ENCODE measurements at places on chromosomes 7 and 10.

DNA sequence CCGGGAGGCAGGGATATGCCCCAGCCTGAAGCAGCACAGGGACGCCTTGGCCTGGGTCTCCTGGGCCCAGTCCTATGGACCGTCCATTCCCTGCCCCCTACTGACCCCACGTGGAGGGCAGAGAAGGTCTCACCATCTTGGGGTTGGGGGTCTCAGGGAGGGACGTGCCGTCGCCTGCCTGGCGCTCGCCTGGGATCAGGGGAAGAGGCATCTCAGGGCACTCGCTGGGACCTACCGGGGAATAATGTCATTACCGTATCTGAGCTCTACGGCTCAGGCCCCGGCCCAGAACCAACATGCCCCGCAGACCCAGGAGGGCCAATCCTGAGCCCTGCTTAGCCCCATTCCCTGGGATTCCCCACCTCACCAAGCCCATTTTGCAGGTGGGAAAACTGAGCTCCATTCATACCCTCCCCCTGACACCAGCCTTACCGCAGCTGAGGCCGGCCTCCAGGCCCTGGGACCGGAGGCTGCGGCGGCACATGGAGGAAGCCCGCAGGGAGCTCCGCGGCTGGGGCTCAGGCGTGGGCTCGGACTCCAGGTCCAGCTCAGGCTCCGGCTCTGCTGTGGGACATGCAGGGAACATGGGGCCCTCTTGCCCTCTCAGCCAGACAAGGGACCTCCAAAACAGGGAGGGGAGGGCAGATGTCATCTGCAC, 40.7 kb downstream of the GRID2IP start:
- no peak for DNase-seq

DNA sequence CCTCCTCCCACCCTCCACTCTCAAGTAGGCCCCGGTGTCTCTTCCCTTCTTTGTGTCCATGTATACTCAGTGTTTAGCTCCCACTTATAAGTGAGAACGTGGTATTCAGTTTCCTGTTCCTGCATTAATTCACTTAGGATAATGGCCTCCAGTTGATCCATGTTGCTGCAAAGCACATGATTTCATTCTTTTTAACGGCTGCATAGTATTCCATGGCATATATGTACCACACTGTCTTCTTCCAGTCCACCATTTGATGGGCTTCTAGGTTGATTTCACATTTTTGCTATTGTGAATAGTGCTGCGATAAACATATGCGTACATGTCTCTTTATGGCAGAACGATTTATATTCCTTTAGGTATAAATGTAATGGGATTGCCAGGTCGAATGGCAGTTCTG, 51.0 kb downstream of the FAM171A1 start:
- DNase-seq = no peak

DNA sequence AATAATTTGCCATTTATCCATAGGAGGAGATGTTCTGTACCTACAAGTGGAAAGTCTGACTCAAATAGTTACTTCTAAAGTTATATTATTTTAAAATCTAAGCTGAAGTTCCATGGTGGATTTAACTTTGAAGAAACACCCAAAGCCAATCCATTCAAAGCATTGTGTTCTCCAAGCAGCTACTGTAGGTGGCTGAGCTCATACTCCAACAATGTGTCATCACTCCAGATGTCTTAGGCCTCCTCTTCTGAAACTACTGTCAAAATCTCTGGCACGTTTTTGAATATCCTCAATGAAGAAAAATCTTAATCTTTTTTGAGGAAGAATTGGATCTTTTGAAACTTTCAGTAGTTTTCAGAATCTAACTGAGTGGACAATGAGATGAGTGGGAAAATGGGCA, 169.1 kb downstream of the PTEN start:
- no peak for DNase-seq

- no peak for DNase-seq
Observed at GRCh38 chr10:76550806-76551205, 1086.8 kb downstream of the KCNMA1 start.

GRCh38 chr10:73226663-73227062, 20.4 kb downstream of the DNAJC9 start:
- DNase-seq = no peak
